Stimulated activated CD4-positive, alpha-beta T cell treated with anti-CD3 and anti-CD28 coated beads, Interleukin-1b, Interleukin-23, amount 100 ng/mL, for 1 hour (primary cell): ENCODE measurements at places on chromosomes 4 and X.

GRCh38 chr4:1763550-1764080 is 29.5 kb upstream of the FGFR3 start:
- DNase-seq = no peak

GRCh38 chrX:47232197-47232802 is 509 bp upstream of the USP11 start:
- no peak for DNase-seq

DNA sequence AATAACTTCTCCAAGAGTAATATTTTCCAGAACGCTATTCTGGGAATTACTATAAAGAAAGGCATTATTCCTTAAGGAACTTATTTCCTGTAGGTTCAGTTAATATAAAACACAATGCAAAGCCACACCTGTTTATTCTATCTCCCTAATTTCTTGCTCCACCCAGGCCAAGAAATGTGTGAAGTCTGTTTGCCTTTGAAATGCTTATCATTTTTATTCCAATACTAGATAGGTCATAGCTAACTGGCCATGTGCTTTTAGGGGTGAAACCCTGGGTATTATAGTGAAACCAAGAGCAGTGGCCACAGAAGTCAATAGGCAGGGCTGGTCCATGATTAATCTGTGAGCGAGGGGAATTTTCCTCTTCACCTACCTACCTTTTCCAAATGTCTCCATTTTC is 14.8 kb downstream of the CXCL3 start:
- DNase-seq = no peak

DNA sequence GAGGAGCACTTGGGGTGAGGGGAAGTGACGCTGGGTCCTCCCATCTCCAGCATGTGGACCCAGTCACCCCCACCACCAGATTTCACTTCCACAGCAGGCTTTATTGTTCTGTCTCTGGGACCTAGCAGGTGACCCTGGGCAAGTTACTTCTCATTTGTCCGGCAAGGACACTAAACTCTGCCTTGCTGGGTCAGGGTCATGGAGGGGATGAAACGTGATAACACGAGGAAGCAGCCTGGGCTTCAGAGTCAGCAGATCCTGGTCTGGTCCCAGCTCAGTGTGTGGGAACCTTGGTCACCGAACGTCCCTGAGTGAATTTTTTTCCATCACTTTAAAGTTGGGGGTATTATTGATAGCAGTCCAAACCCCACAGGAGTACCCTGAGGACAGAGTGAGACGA is 3.9 kb downstream of the UBA1 start:
- no peak for DNase-seq

- DNase-seq = no peak
These were observed 338.1 kb upstream of the SLIT2 start for GRCh38 chr4:19913650-19914049.

DNA sequence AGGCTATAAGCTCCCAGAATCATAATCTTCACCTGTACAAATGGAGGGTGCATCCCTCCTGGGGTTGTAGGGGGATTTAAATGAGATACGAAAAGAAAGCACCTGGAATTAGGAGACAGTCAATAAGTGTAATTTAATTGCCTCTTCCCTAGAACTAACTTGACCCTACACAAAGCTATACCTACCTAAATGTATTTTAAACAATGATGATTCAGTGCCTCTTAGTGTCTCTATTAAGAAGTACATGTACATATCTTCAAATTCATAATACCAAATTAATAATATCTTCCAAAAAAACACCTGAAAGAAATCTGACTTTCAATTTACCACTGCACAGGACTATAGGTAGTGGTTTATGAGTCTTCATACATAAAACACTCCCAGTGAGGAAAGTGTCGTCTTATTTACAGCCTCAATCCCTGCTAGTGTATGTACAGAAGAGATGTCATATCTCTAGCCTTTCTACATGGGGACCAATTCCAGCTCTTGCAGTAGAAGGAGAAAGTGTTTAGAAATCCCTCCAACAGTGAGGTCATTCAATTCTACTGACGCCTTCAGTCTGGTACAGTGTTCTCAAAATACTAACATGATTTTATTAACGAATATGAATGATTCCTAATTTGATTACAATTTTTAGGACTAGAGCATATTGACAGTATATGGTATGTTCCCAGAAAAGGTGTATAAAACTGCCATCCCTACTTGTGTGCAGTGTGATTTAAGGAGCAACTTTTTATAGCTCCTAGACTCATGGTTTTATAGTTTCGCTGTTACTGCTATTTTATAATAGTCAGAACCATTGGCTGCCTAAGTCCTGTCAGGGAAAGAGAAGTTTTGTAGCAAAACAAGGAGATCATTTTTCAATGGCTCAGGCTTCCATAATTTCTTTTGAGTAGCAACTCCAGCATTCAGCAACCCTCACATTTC is 282.7 kb downstream of the UNC5C start:
- DNase-seq = no peak

DNA sequence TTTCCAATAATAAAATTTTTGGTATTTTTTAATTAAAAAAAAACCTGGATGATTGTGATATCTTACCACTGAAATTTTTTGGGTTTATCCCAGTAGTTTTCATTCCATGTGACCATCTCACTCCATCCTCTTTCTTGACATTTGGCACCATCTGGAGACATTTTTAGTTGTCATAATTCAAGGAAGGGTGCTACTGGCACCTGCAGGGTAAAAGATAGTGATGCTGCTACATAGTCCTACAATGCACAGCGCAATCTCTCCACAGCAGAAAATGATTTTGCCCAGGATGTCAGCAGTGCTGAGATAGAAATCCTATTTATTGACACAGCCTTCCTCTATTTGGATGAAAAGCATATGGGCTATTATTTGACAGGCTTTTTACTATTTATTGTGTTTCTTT is 79.3 kb downstream of the RBPJ start:
- DNase-seq = no peak

DNA sequence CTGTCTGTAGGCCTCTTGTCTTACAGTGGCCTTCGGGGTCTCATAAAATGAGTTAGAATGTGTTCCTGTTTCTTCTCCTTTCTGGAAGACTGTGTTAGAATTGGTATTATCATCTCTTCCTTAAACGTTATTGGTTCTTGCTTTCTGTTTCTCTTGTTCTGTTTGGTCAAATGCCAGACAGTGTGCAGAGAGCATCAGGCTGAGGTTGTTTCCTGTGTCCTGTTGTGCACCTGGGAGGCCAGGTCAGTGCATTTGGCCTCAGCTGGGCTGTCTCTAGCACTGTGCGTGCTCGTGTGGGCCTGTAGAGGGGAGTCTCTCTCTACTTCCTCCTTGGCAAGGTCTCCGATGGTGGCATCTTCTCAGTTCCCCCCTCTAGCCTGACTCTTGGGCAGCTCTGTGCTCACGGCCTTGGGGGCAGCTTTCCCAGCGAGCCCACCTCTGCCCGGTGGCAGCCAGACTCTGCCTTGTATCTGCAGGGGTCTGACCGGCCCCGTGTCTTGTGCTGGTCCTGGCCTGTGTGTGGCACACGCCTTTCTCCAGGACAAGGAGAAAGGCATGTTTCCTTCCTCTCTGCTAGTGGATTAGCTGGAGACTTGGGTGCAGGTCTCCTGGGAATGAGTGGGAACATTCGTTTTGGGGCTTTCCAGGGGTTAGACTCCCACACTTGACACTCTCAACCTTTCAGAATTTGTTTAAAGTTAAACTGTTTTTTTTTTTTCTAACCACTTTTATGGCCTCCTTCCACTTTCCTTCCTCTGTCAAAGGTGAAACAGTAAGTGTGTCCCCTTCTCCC is 62.3 kb downstream of the FAM193A start:
- DNase-seq = no peak

DNA sequence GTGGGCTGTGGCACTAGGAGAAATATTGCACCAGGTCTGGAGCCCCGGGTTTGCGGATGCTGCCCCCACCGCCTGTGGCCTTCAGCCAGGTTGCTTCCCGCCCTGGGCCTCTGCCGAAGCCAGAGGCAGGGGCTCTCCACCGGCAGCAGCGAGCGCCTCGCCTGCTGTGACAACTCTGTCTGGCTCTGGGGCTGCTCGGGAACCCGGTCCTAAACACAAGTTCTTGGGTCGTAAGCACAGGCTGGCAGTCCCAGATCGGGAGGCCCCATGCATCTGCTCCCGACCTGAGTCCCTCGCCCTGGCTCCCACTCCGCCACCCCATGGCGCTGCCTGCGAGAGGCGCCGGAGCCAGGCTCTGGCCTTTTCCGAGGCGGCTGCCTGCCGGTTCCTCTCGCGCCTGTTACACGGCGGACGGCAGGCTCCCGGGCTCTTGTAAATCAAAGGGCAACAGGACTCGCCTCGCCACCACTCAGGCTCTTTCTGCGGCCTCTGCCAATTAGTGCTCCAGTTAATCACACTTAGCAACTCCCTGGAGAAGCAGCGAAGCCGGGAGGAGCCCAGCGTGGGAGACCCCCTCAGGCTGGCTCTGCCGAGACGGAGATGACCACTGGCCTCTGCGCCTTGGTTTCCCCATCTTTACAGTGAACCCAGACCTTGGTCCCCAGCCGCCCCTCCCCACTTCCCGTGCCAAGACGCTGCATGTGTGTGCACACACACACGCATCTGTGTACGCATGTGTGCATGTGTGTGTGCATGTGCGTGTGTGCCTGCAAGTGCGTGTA is 109.2 kb downstream of the DCTD start:
- no peak for DNase-seq

GRCh38 chr4:18961266-18961665 is 939.7 kb upstream of the LCORL start:
- no peak for DNase-seq

- no peak for DNase-seq
These were observed 16.3 kb upstream of the DRD5 start for GRCh38 chr4:9765091-9765490.

DNA sequence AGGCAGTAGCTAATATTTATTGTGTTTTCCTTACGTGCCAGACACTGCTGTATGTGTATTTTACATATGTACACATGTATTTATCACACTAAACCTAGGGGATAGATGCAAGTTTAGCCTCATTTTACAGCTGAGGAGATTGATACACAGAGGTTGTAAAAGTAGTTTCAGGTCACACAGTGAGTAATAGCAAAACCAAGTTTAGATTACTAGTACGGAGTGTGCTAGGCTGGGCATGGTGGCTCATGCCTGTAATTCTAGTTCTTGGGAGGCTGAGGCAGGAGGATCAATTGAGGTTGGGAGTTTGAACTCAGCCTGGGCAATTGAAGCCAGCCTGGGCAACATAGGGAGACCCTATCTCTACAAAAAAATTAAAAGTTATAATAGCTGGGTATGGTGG is 701.1 kb upstream of the ATOH1 start:
- DNase-seq = no peak

DNA sequence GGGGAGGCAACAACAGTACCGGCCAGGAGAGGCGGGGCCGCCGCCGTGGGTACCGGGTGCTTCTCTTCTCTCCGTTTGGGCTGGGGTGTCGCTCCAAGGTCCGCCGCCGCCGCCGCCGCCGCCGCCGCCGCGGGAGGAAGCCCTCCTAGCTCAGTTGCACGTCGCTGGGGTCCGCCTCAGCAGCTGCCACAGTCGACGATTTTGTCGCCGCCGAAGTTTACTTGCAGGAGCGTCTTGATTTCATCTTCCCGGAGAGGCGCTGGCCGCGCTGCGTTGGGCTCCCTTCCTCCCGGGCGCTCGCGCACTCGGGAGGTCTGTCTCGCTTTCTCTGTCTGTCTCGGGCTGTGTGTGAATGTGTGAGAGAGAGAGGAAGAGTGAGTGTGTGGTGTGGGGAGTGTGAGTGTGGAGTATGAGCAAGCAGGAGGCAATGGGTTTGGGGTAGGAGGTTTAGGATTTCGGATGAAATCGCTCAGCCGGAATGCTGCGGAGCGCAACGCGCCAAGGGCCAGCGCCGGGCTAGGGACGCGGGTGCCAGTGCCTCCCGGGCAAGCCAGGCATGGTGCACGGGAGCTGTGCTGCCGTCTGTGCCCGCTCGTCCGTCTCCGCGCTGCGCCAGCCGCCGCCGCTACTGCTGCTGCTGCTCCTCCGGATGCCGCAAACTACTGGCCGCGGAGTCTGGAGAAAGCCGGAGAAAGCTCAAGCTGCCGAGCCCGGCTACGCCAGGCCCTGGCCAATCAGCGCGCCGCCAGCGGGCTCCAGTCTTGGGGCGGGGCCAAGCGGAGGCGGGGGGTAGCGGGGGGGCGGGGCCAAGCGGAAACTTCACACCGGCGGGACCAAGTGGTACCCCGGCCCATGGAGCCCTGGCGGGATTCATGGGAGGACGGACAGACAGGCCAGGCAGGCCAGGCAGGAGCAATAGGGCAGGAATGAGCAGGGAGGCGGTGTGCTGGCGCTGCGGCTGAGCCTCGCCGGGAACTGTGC is at the start of gene PCDH19:
Gene PCDH19, minus strand, starts transcription at position 664 of the 981 bp plus-strand sequence. CDS start 1,676 bp downstream, outside the sequence.
- DNase-seq = no peak

- no peak for DNase-seq
These were observed 14.1 kb downstream of the RPGR start for GRCh38 chrX:38313190-38313589.

DNA sequence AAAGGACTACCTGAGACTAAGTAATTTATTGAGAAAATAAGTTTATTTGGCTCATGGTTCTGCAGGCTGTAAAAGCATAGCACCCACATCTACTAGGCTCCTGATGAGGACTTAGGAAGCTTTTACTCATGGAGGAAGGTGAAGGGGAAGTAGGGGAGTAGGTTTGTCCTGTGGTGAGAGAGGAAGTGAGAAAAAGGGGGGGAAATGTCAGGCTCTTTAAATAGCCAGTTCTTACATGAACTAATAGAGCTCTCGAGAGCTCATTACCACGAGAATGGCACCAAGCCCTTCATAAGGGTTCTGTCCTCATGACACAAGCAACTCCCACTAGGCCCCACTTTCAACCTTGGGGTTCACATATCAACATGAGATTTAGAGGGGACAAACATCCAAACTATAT is 125.5 kb upstream of the NRK start:
- DNase-seq = no peak

GRCh38 chr4:87911252-87911774 is 64.2 kb upstream of the SPP1 start:
- no peak for DNase-seq

GRCh38 chr4:39169426-39169825 is 12.9 kb upstream of the WDR19 start:
- DNase-seq = no peak

- DNase-seq = no peak
These were observed 29.6 kb downstream of the TLR10 start for GRCh38 chr4:38752941-38753806.

DNA sequence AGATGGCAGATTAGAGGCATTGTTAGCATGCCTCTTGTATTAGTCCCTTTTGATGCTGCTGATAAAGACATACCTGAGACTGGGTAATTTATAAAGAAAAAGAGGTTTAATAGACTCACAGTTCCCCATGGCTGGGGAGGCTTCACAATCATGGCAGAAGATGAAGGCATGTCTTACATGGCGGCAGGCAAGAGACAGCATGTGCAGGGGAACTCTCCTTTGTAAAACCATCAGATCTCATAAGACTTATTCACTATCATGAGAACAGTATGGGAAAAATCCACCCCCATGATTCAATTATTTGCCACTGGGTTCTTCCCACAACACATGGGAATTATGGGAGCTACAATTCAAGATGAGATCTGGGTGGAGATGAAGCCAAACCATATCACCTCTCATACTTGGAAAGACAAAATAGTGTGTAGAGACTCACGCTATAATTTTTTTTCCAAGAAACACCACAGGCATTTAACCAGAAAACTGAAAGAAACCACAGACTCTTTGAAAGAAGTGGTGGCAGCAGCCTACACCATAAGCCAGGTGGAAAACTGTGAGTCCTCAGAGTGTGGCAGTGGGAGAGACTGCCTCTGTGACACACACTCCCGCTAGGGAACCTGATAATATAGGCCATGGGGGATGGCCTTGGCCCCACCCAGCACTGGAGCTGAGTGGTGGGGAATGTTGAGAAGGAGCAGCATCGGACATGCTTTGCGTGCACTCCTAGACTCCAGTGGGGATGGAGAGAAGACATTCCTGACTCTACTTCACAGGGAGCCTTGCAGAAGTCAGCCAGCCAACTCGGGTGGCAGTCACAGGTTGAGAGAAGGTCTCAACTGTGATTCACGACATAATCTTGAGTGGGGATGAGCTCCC is 51.5 kb downstream of the SLC2A9 start:
- DNase-seq = no peak

GRCh38 chrX:39692796-39693195 is 405.0 kb downstream of the BCOR start:
- DNase-seq = no peak
